ENCODE measurements at places on chromosomes 2 and 18.

DNA sequence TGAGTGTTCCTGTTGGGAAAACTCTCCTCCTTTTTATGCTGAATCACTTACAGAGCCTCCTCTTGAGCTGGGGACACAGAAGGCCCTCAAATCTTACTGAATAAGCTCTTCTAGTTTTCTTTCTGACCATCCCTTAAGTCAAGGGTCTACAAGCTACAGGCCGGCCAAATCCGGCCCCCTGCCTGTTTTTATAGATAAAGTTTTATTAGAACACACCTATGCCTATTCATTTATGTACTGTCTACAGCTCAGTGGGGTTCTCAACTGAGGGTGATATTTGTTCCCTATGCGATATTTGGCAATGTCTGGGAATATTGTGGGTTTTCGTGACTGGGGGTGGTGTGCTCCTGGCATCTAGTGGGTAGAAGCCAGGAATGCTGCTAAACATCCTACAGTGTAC is 14.0 kb downstream of the CDC42EP3 start:
- DNase-seq, result no peak

DNA sequence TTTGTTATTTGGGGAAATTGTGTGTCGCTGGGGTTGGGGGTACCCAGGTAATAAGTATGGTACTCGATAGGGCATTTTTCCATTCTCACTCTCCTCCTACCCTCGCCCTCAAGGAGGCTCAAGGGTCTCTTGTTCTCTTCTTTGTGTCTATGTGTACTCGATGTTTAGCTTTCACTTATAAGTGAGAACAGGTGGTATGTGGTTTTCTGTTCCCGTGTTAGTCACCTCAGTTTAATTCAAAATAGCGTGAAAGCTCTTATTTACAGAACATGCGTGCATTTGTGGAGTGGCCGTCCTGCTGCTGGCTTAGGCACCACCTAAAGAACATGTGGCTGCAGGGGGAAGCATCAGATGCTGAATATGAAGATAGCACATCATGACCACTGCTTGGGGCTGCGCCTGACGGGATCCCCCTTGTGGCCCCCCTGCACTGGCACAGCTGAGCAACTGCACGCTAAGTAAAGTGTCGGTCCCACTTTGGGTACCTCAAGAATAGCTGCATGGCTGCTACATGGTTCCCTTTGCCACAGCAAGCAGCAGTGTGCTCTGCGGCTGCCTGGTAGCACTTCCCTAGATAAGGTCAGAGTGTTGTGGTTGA is 569.0 kb downstream of the DCDC2C start:
- DNase-seq, result no peak

DNA sequence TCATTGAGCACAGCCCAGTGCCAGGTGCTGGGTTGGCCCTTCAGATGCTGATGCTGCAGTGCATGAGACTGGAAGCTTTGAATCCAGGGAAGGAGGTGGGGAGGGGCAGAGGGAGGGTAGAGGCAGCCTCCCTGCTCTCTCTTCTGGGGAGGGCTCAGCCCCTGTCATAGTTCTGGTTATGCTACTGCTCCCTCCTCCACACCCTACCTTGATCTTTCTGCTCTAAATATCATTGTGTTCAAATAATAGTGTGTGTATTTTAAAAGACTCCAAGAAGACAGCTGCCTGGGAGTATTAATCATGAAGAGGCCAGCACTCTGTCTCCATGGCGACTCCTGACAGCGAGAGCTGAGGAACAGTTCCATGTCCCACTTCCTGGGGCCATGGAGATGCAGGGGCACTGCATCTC is 3.8 kb upstream of the EGR4 start:
- no peak for DNase-seq

GRCh38 chr2:29014811-29015421 is 33.8 kb downstream of the TOGARAM2 start:
- DNase-seq, result no peak

DNA sequence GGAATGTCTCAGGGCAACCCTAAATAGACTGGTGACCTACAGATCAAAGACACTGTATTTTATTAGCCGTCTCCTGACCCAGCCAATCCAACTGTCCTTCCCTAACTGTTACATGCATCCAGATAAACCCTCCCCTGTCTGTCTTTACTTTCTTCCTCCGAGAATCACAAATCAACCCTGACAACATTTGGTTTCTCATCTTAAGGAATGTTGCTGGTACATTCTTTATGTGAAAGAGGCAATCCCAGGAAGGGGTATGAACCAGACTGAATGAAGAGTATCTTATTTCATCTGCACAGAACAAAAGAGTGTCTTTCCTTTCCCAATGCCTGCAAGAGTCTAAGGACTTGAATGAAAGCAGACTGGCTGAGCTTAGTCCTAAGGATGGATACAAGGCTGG is 113.9 kb upstream of the LTBP1 start:
- DNase-seq, result no peak

- DNase-seq, result no peak
Observed at GRCh38 chr2:68356599-68357239, 8.4 kb upstream of the PLEK start.

GRCh38 chr2:159140070-159140769 is 146.3 kb downstream of the WDSUB1 start:
- no peak for DNase-seq

- no peak for DNase-seq
Observed at GRCh38 chr2:85981579-85982247, 92.9 kb upstream of the ST3GAL5 start.

DNA sequence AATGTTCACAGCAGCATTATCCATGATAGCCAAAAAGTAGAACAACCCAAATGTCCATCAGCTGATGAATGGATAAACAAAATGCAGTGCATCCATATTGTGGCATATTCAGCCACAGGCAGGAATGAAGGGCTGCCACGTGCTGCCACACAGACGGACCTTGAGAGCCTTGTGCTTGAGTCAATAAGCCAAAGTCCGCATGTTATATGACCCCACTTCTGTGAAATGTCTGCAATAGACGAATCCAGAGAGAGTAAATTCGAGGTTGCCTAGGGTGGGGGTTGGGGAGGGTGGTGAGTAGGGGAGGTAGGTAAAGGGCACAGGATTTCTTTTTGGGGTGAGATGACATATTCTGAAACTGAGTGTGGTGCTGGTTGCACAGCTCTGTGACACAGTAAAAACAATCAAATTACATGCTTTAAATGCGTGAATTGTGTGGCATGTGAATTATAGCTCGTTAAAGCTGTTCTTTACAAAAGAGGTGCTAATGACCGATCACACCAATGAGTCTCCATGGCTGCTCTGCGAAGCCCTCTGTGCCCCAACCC is 38.9 kb upstream of the LDLRAD4 start:
- DNase-seq, result no peak

GRCh38 chr18:29629493-29630036 is 1413.0 kb downstream of the DSC3 start:
- no peak for DNase-seq

GRCh38 chr2:64637931-64638330 is 15.8 kb downstream of the SERTAD2 start:
- DNase-seq, result no peak

DNA sequence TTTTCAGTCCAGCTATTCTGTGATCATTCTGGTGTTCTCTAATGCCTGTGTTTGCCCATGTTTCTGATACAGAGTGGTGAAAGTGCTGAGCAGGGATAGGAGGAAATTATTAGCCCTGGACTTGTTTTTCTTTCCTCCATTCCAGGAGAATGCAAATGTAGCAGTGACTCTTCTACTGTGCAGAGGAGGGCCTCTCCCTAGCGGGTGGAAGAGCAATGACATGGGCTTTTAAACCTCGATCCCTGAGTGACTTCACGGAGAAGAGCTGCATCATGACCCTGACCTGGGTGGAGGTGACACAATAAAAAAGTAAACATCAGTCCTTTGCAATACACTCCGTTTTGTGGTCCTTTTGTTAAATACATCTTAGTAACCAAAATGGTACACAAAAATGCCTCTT is 68.0 kb upstream of the NETO1 start:
- DNase-seq, result no peak

DNA sequence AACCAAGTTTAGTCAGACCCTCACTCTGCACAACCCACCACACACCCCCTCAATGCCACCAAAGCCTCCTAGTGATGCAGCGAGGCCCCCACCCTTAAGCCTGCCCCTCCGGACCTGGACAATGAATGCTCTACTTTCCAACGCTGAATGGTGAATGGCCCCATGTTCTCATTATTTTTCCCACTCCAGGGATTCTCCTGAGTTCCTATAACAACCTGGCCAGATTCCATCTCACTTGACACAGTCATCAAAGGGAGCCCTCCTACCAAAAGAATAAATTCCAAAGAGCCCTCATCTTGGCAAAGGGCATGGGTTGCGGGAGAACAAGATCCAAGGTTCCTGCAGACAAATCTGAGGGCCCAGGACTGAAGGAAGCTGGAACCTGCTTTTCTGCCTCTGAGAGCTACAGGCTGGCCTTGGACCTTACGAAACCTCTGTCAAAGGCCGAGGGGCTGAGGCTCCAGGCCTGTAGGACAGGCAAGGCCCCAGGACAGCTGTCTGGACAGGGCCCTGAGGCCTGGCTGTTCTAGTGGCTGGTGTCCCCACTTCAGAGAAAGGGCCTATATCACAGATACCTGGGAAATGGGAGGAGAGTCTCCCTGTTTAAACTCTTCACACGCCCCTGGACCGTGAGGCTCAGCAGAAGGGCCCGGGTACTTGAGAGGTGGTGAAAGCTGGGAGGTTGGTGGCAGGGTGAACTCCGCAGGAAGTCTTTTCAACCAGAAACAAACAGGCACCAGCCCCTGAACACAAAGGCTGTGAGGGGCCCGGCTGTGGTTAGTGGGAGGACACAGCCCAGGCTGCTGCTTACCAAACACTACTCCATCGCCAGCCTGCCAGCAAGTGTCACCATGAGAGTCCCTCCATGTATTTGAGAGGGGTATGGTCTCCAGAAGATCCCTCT is 27.3 kb downstream of the SFXN5 start:
- peak; percentile 13 for DNase-seq

- DNase-seq, result no peak
Observed at GRCh38 chr2:37631698-37632097, 39.7 kb downstream of the CDC42EP3 start.

- DNase-seq, result peak; percentile 70
Observed at GRCh38 chr2:23286758-23287704, 97.9 kb upstream of the KLHL29 start.

DNA sequence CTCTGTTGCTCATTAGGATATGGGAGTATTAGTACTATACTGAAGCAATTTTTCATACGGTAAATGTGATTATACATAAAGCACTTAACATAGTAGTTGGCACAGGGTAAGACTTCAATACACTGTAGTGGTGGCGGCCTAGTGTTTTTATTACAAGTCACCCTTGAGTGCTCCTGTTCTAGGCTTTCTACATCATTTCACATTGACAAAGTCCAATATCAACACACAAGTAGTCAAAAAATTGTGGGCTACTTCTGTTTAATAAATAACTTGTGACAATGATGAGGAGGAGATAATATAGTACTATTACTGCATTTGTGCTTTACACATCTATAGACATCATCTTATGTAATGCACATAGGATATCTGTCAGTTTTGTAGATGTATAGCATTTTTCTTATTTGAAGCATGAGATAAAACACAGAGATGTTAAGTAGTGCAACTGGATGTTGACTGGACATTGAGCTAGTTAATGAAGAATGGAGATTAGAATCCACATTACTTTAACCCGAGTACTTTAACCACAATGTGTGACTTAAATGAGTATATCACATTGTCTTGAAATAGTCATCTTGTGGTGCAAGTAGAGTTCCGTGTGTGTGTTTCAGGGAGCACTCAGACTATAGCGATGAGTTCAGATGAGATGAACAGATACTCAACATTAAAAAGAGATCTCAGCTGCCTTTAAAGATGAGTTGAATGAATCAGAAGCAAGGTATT is 134.8 kb downstream of the ZNF385B start:
- no peak for DNase-seq

DNA sequence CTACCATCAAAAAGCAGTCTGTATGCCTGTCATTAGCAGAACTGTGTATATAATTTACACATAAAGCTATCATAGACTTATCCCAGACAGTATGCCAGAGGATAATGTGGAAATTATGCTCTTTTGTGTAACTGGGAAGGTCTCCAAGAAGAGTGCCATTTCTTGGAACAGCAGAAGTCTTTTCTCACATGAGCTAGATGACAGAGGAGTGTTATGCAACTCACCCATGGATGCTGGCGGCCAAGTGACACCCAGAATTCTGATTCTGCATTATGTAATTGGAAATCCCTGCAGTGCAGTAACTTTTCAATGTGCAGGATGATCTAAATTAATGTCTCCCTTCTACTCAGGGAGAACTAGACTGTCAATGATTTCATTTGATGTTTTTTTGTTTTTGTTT is 160.0 kb downstream of the UBE2E3 start:
- peak; percentile 31 for DNase-seq

- no peak for DNase-seq
Observed at GRCh38 chr2:98773907-98774306, 43.0 kb upstream of the MGAT4A start.

GRCh38 chr18:57077005-57077765 is 69.7 kb upstream of the BOD1L2 start:
- DNase-seq, result no peak

- DNase-seq, result no peak
Observed at GRCh38 chr18:36329684-36330434, 32.3 kb downstream of the FHOD3 start.

DNA sequence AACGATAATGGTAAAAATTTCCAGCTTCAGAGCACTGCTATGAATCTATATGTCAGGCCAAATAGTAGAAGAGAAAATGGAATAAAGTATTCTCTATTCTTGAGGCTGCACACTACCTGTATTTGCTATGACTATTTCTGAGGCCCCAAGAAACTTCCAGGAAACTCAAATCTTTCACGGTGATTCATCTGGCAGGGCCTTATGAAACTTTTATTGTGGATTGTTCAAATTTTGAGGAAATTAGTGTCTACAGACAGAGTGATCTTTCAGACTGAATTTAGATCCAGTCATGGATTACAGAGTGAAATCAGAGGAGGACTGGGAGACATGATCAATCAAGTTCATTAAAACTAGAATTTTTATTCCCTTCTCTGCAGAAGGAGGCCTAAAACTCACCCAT is 4.1 kb upstream of the VSNL1 start:
- no peak for DNase-seq

DNA sequence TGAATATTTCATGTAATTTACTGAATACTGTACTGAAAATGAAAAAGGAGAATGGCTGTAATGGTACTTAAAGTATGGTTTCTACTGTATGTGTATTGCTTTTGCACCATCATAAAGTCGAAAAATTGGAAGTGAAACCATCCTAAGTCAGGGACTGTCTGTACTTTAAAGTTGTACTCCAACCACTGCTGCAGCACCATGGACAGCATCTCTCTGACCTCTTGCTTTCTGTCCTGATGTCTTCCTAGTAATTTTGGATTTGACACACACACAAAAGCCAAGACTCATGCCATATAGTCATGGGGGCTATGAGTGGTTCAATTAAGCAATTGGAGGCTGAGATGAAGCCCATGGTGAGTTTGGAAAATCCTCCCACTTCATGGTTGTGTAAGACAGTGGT is 256.3 kb upstream of the PKDCC start:
- peak; percentile 32 for DNase-seq

GRCh38 chr2:172464400-172465129 is 37.2 kb downstream of the ITGA6 start:
- no peak for DNase-seq

- DNase-seq, result peak; percentile 56
Observed at GRCh38 chr18:36296650-36297416, 680 bp upstream of the FHOD3 start.

Measured in right lung (tissue), 10 donors.